ENCODE measurements at places on chromosomes 3 and 15.

GRCh38 chr3:16768956-16769355 lies 115.8 kb upstream of the PLCL2 start:
- DNase-seq, result no peak

DNA sequence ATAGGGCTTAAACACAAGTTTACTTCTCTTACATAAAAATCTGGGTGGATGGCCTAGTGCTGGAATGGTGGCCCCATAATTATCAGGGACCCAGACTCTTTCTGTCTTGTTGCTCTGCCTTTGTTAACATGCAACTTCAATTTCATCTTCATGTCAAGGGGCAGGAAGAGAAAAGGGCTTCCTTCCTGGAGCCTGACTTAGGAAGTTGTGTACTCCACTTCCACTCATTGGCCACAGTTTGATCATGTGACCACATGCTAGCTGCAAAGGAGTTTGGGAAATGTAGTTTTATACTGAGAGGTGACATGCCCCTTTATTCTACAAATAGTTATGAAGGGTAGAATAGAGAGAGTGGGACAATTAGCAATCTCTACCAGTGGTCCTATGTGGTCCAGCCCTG lies 39.3 kb downstream of the RHCG start:
- DNase-seq, result peak; percentile 63

DNA sequence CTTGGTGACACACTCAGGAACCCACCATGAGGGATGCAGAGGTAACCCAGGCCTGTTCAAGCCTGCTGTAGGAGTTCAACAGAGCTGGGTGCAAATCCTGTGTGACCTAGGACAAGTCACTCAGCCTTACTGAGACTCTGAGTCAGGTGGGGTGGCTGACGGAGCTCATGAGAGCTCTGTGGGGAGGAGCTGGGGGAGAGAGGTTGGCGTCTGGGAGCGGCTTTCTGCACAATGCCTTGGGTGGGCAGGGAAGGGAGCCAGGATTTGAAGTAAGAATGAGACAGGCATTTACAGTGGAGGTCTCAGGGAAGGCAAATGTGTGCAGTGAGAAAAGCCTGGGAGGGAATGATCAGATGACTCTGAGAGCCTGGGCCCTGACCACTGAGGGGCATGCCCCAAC lies 18.3 kb downstream of the C3orf18 start:
- no peak for DNase-seq

DNA sequence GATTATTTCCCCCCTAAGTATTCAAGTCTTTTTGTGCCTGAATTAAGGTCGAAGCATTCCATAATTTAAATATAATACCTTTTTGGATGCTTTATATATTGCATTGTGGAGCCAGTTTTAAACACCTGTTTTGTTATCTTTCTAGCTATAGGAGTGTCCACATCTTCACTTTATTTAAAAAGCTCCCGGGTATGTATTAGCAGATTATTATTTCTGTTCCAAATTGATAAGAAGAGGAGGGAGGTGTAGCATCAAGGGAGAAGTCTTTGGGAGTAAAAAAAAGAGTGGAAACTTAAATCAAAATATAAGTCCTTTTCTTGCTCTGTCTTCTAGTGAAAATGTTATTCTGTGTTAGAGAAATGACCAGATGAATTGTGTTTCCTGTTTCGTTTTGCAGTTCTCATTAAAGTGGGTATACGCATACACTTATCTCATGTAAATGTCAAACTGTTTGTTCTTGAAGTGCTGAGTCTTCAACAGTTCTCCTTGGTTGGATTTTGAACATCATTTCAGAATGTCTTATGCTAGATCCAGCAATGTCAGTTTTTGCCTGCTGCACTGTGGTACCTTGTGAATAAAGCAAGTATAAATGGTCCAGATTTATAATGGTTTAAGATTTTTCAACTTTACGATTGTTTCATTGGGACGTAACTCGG lies 105.8 kb downstream of the FNDC3B start:
- DNase-seq, result no peak

- DNase-seq, result no peak
These were observed 67.9 kb upstream of the UNC13C start for GRCh38 chr15:53910236-53910849.

DNA sequence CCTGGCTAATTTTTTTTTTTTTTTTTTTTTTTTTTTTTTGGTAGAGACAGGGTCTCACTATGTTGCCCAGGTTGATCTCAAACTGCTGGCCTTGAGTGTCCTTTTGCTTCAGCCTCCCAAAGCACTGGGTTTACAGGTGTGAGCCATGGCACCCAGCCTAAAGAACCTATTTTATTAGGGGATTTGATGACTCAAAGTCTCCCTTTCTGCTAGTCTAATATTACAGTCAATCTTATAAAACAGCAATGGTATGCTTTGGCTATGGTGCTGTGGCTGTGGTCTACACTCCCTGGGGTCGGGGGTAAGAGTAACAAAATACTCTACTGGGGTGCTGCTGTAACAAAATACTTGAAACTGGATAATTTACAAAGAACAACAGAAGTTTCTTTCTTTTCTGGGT lies 44.8 kb downstream of the ZNF589 start:
- DNase-seq, result no peak

- DNase-seq, result no peak
These were observed 1207.6 kb downstream of the OTOL1 start for GRCh38 chr3:162704238-162704637.

GRCh38 chr3:105359098-105359762 lies 7.5 kb upstream of the ALCAM start:
- no peak for DNase-seq

DNA sequence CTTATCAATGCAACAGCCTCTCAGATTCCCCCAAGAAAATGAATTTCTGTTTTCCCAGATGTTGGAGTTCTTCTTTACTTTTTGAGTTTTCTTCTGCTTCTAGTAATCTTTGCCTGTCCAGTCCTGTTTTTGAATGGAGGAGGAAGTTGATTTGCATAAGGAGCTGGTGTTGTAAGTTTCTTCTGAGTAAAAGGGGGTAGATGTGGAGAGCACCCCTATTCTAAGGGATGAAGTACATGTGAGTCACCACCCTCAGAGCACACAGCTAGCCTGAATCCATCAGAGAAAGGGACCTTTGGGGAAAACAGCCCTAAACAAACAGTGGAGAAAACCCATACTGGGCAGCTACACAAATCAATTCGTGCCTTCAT lies 34.5 kb downstream of the ACAA1 start:
- no peak for DNase-seq

DNA sequence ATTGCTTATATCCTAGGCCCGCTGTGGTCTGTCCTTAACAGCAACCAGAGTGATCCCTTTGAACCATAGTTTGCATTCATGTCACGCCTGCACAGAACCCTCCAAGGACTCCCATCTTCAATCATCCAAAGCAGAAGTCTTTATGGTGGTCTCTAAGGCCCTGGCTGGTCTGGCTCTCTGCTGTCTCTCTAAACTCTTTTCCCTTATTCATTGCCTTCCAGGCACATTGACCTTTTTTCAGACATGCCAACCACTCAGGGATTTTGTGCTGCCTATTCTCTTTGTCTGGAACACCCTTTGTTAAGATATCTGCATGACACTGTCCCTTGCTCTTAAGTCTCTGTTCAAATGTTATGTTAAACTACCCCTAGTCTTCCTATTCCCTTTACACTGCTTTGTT lies 21.9 kb upstream of the ZBTB47 start:
- no peak for DNase-seq

DNA sequence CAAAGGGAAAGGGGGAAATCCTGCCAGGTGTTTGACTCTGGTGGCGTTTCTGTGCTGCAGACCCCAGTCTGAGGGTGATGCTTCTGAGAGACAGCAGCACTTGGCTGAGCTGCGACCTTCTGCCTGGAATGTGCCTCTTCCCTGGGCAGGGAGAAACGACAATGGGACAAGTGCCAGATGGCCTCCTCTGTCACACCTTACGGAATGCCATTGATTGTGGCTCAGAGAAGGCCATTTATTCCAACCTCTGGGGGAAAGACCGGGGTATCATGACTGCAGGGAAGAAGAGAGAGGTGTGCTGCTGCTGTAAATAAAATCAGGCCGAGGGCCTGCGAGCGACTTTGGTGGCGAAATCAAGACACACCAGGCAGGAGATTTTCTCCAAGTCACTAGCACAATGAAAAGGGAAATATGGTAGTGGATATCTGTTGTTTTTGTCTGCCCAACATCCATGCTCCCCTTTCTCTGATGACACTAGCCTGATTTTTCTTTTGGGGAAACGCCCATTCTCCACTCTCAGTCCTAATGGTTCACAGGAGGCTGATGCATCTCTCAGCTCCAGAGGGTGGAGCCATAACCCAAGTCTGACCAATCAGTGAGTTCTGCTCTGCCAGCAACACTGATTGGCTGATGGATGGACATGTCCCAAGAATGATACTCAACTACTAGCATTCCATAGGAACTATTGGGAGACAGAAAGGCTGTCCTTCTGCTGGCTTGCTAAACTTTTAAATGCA lies 336.1 kb downstream of the FOXP1 start:
- peak; percentile 61 for DNase-seq

DNA sequence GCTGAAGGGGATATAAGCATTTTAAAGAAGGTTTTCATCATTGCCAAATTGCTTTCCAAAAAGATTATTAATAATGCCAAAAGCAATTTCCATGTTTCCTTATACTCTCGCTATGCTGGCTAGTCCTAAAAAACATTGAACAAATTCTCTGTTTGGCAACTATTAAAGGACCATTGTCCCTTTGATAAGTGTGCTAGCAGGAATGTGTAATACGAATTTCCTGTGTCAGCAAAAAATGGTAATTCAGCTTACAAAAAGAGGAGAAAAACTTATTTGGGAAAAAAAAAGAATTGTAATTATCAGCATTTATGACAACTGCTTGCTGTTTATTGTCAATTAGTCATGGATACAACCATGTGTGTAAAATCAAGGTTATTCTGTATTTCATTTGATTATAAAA lies 138.6 kb downstream of the TBL1XR1 start:
- DNase-seq, result no peak
